ENCODE measurements at places on chromosomes 12 and 14. TPM values are rescaled to one million over a fixed set of nuclear protein-coding genes. Genes with fewer than 3 reads are reported as not detected.

DNA sequence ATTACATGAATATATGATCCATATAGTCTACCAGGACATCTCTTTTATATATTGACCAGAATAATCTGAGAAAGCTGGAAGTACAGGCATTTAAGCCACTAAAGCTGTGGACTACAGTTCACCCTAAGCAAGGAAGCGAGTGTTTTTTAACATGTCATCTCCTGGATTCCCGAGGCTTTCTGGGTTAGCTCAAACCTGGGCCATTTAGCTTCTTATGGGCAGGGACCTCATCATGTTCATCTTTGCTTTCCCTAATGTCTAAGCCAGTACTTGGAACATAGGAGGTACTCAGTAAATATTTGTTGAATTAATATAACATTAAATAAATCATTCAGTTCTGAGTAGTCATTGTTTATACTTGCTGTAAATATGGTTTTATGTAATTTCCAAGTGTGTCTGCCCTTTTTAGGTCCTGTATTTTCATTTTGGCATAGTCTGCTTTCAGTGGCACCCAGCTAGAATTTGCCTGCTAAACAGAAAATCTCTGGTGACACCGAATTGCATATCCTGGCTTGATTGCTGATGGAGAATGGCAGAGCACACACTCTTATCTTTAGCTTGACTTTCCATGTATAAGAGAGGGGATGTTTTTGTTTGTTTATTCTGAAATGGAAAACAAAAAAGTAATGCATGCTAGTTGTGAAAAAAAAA lies 344.5 kb downstream of the ZFP36L1 start:
- DNase-seq: no peak

Gene PSMB11
- not detected for polyA plus RNA-seq

- DNase-seq: no peak
These were observed 22.2 kb downstream of the SLC41A2 start for GRCh38 chr12:104935886-104936285.

- DNase-seq: no peak
These were observed 226.3 kb downstream of the ERC1 start for GRCh38 chr12:1217191-1217949.
